ENCODE measurements at places on chromosomes 13 and 19. TPM values are rescaled to one million over a fixed set of nuclear protein-coding genes. Genes with fewer than 3 reads are reported as not detected.

AP2S1 gene
- total RNA-seq = 129 TPM

MIA gene
- not detected for total RNA-seq

CYP4F2 gene
- total RNA-seq = not detected

TBXA2R gene
- 0.12 TPM for total RNA-seq

PRR22 gene
- 1.2 TPM for total RNA-seq

MEIS3 gene
- total RNA-seq = 21.2 TPM

AXL gene
- 35.0 TPM for total RNA-seq

ZNF221 gene
- total RNA-seq = 7.1 TPM

DNA sequence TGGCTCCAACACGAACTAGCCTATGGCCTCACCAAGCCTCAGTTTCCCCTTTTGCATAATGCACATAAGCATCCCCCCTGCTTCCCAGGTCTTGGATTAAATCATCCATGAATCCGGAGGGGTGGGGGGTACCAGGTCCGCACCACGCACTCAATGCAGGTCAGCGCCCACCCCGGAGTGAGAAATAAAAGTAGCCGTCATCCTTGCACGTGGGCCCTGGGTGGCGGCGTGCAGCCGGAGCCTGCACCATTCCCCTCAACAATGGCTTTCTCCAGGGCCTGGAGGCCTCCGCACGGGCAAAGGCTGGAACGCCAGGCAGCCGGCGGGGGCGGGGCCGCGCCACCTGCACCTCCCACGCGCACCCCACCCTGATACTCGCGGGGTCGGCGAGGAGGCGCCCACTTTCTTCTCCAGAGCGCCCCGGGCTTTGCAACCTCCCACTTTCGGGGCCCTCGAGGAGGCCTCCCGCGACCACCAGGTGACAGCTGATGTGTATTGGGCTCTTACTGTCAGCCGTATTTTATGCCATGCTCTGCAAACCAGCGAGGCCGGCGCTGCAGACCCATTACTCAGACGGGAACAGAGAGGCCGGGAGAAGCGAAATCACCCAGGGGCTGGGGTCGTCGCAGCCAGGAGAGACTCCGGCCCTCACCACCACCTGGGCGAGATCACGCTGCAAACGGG lies 767 bp upstream of the GADD45B start:
- peak; percentile 77 for DNase-seq

GRCh38 chr19:10471909-10472308 lies 31.2 kb downstream of the KEAP1 start:
- peak; percentile 58 for DNase-seq

DNA sequence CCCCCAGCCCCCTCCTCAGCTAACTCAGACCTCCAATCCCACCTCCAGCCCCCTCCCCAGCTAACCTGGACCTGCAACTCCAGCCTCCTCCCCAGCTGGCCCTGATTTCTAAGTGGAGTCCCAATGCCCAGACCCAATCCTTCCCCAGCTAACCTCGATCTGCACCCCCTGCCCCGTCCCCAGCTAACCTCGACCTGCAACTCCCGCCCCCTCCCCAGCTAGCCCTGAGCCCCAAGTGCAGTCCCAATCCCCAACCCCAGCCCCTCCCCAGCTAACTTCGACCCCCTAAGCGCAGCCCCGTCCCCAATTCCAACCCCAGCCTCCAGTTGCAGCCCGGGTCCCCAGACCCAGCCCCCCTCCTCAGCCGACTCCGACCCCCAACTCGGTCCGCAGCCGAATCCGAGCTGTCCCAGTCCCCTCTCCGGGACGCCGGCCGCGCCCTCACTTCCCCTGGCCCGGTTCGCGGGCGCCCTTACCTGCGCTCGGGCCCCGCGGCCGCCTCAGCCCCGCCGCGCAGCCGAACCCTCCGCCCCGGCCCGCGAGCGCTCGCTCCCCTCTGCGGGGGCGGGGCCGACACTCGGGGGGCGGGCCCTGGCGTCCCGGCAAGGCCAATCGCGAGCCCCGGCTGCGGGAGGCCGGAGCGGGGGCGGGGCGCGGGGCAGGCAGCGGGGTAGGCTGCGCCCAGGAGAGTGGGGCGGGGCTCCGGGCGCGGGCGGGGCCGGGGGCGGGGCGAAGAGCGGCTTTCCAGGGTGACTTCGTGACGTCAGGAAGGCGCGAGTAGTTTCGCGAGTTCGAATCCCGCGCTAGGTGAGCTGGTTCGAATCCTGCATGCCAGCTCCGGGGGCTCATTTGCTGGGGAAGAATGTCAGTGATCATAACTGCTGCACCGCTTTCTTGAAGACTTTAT lies at the start of gene GNG7:
TSS of gene GNG7 (minus strand) at position 525 of the 907 bp plus-strand sequence. CDS start 182,006 bp downstream, outside the sequence.
- DNase-seq = peak; percentile 96

- peak; percentile 30 for DNase-seq
Measured at GRCh38 chr19:21586311-21587116, 81.1 kb downstream of the ZNF429 start.

DNA sequence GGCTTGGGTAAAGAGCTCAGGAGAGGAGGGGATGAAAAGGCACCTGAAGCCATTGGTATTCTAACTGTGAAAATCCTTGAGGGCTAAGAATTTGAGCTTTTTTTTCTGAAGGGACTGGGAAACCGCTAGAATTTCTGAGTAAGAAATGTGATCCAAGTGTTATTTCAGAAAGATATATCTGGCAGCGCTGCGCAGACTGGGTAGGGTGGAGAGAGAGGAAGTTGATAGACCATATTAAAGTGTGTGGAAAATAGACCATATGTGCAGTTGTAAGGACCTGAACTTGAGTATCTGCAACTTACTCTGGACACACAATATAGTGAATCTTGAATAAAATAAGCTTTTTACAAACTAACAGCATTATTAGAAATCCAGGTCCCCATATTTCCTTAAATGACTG lies 427.4 kb downstream of the NDFIP2 start:
- DNase-seq = no peak

- DNase-seq = no peak
Measured at GRCh38 chr13:51240178-51240577, 18.0 kb downstream of the FAM124A start.

DNA sequence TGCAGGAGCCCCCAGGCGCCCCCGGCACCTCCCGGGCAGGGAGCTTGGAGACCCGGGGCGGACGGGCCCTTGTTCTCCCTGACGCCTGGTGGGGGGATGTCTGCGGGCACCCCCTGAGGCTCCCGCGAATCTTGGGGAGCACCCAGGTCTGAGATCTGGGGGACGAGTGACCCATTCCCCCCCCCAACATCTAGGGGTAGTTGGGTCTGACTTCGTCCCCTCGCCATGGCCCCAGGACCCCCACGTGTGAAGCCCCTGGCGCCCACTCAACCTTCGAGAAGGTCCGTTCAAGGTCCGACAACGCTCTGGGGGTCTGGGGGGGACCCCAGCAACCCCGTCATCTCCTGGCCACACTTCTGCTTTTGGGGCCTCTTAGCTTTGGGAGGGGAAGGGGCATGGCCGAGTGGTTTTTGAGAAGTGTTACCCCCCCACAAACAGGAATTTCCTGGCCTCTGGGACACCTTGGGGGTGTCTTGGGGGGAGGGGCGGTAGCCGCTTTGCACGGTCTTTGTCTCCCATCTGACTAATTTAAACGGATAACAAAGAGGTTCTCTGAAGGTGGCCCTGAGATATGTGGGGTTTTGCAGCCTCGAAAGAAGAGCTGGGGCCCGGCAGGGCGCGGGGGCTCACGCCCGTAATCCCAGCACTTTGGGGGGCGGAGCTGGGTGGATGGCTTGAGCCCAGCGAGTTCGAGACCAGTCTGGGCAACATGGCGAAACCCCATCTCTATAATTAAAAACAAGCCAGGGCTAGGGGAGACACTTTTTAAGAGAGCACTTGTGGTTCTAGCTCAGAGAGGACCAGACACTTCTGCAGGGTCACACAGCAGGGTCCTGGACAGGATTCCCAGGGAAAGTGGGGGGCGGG lies 608 bp downstream of the CNN2 start:
- no peak for DNase-seq

DNA sequence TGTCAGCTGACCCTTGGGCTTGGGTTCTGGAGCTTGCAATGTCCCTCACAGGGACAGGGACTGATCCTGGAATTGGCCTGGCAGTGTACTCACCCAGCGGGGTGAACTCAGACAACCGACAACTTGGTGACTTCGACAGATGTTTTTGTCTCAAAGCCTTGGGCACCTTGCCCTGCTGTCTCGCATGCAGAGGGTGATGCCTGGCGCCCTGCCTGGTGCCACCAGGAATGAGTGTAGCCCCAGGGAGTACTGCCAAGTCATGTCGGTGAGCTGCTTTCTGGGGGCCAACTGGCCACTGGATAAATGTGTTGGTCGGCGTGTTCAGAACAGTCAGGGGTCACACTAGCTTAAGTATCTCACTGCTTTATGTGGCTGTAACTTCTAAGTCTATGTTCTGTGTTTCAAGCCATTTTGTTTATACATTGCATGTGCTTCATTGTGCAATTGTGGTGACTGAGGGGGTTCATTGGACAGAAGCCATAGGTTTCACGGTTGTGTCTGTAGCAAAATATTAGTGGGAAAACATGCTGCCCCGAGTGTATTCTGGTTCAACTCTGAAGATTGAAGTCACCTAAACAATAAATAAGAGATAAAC lies 96.3 kb upstream of the TNFSF11 start:
- no peak for DNase-seq

- no peak for DNase-seq
Measured at GRCh38 chr13:44711706-44712105, 135.6 kb upstream of the TSC22D1 start.

DNA sequence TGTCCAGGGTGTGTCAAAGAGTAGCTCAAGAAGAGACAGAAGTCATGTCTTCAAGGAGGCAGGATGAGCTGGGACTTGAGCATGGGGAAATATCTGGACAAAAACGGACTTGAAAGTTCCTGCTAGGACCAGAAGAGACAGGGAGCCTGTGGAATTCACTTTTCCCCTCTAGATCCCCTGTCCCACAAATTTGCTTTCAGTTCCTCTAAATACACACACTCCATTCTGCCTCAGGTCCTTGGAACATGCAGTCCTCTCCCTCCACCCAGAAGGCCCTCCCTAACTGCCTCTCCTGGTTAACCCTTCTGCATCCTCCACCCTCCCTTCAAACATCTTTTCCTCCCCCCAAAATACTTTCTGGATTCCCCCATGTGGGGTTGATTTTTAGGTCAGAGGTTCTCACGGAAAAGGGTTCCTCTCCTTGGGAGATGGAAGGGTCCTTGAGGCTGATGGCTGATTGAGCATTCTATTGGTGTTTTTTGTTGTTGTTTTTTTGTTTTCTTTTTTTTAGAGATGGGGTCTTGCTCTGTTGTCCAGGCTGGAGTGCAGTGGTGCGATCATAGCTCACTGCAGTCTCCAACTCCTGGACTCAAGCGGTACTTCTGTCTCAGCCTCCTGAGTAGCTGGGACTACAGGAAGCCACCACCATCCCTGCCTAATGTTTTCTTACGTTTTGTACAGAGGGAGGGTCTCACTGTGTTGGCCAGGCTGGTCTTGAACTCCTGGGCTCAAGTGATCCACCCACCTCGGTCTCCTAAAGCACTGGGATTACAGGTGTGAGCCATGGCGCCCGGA lies 6.9 kb upstream of the RETN start:
- DNase-seq = no peak

GRCh38 chr19:31952693-31953092 lies 392.7 kb upstream of the ZNF507 start:
- no peak for DNase-seq

DNA sequence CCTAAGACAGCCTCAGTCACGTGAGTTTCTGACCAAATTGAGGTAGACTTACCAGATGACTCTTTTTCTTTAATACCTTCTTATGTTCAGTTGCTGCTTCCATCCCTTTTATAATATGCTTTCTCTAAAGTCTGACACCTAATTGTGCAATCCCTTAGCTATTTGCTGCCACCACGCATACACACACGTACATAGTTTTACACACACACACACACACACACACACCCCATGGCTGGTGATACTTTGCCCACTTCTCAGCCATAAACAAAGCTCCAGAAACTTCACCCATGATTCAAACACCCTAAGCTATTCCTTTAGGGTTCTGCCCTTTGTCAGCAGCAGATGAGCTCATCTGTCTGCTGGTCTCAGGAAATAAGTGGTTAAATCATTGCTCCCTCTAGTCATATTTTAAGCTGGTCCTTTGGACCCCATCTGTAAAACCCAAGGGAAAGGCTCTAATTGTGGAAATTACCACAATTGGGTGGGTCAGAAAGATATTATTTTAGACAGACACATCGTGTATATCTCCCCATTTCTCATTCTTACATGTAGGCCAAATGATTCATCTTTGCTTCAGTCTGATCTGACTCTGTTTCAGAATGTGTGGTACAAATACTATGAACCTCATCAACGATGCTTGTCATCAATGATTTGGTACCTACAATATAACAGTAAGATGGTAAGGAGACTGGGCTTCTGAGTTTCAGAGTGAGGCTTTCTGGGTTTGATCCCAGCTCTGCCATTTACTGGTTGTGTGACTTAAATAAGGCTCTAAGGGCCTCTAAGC lies 69.2 kb downstream of the NALCN start:
- DNase-seq = no peak

GRCh38 chr19:38993271-38993670 lies 17.7 kb upstream of the FBXO17 start:
- peak; percentile 34 for DNase-seq

GRCh38 chr13:73608711-73609485 lies 525.3 kb downstream of the KLF12 start:
- DNase-seq = no peak

DNA sequence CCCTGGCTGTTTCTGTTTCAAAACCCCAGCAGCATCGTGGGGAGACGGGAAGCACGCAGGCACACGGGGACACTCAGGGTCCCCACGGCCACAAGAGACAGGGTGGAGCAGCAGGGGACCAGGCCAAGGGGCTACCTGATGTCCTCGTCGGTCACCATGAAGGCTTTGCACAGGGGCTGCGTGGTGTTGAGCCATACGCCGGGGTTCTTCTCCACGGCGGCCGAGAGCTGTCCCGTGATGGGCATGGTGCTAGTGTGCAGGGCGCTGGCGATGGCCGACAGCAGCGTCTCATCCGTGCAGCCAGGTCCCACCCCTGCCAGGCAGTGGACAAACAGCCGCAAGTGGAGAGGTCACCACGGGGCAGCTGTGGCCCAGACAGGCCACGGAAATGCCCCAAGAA lies 11.7 kb downstream of the MBD3 start:
- DNase-seq = no peak

- DNase-seq = no peak
Measured at GRCh38 chr19:35162471-35163326, 8.2 kb downstream of the FXYD5 start.

GRCh38 chr13:98272549-98272948 lies 95.5 kb upstream of the RNF113B start:
- DNase-seq = no peak
